ENCODE measurements at places on chromosomes 2 and 18.

GRCh38 chr2:30217644-30218337 lies 13.5 kb upstream of the LBH start:
- DNase-seq = peak; percentile 94

GRCh38 chr2:83234246-83234645 lies 1224.8 kb downstream of the SUCLG1 start:
- no peak for DNase-seq

DNA sequence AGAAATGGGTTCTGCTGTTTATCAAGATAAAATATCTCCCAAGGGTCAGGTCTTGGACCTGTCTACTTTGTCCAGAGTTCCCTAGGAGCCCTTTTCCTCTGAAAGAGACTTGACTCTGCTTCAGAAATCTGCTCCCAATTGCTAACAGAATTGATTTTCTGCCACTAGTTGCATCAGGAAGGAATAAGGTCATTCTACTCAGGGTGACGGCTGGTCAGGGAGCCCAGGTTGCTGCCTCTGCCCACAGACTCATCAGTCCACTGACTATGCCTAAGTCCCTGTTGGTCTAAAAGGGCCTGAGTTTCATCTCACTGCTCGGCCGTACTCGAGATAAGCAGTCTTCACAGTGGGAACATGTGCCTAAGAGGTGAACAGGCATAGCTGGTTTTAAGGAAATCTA lies 61.2 kb downstream of the EVA1A start:
- no peak for DNase-seq

DNA sequence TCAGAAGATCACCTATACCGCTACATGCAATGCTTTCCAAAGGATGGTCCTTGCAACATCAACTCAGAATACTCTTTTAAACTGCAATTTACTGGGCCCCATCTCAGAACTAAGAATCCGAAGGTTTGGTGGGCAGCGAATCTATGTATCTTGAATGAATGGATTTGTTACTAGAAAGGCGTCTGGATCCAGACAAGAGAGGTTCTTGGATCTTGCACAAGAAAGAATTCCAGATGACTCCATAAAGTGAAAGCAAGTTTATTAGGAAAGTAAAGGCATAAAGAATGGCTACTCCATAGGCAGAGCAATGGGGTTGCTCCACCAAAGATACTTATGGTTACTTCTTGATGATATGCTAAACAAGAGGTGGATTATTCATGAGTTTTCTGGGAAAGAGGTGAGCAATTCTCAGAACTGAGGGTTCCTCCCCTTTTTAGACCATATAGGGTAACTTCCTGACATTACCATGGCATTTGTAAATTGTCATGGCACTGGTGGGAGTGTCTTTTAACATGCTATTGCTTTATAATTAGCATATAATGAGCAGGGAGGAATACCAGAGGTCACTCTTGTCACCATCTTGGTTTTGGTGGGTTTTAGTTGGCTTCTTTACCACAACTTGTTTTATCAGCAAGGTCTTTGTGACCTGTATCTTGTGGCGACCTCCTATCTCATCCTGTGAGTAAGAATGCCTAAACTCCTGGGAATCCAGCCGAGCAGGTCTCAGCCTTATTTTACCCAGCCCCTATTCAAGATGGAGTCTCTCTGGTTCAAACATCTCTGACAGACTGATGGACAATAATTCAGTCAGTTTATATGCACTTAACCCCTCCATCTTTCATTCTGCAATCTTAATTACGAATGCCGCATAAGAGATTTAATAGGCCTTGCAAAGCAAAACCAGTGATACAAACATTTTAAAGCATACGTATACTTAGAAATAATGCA lies 7.5 kb upstream of the RMDN2 start:
- no peak for DNase-seq

GRCh38 chr2:237691029-237691907 lies 63.9 kb downstream of the LRRFIP1 start:
- peak; percentile 76 for DNase-seq

DNA sequence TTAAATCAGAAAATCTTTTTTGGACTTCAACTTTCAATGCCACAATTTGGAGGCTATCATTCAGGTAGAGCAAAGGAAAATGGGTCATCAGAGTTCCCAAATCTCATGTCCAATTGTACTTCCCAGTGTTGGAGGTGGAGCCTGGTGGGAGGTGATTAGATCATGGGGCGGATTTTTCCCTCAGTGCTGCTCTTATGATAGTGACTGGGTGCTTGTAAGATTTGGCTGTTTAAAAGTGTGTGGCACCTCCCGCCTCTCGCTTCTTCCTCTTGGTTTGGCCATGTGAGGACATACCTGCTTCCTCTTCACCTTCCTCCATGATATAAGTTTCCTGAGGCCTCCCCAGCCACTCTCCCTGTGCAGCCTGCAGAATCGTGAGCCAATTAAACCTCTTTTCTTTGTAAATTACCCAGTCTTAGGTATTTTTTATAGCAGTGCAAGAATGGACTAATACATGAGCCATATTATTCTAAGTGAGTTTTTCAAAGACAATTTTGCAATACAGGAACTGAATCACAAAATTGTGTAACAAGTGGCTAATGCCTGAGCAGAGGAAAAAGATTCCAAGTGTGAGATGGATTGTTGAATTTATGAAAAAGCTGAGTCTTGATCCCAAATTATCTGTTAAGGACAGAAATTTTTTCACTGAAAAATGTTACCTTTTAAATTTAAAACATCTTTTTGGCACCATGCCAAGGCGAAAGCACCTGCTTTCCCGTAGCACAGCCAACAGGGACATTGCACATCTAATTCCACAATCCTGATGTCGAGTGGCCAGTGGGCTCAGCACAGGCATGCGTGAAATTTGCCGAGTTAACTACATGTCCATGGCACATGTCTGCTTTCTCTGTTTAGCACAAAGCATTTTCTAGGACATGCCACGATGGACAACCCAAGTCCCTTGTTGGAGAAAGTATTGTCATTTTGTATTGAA lies 150.9 kb downstream of the COL6A3 start:
- peak; percentile 35 for DNase-seq

GRCh38 chr2:47232738-47233415 lies 77.8 kb upstream of the STPG4 start:
- DNase-seq = peak; percentile 92

- peak; percentile 12 for DNase-seq
These were observed 59.4 kb downstream of the DGKD start for GRCh38 chr2:233413559-233414272.

DNA sequence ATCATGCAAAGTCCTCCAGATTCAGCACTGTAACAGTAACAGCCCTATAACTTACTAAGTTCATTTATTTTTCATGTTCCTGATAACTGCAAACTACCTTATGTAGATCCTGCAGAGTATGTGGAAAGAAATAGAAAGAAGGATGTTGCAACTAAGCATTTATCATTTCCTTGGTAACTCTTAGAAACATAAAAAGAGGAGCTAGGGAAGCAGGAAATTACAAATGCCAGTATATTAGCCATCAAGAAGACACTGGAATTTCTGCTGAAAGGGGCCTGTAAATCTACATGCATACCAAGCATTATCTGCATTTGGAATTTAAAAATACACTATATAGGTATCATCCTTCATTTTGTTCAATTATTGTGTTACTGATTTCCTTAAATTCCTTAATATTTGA lies 66.8 kb downstream of the PDE11A start:
- no peak for DNase-seq

- peak; percentile 60 for DNase-seq
These were observed 214.6 kb downstream of the TRIB2 start for GRCh38 chr2:12931186-12931844.

GRCh38 chr2:230512955-230513748 lies 97.2 kb downstream of the SP100 start:
- no peak for DNase-seq

DNA sequence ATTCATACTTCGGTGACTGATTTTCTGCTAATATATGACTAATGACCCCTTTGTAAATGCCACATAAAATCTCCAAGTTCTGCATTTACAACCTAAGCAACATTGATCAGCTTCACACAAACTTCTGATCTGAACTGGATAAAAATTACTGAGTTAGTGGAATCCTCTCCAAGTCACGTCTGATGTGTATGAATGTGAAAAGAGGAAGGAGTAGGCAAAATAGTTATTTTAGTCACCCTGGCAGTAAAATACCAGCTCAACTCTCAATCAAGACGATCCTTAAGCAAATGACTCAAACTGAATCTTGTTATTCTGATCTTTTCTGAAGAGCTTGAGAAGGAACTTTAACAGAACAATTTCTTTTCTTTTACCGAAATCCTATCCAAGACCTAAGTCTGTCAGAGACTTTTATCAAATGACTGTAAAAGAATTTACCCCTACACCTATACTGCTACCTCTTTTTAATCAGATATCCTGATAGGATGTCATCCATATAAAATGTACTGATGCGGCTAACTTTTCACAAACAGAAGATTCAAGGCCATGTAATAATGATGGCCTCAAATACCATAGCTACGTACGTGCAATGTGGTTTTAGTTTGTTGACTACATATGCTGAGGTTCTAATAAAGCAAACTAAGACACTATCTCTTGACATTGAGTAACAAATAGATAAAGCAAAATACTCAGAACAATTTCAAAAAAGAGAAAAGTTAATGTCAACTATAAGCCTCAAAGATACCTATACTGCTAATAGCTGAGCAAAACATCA lies 23.7 kb downstream of the CUL3 start:
- DNase-seq = no peak

- DNase-seq = peak; percentile 51
These were observed 821 bp upstream of the EML6 start for GRCh38 chr2:54722641-54723040.

DNA sequence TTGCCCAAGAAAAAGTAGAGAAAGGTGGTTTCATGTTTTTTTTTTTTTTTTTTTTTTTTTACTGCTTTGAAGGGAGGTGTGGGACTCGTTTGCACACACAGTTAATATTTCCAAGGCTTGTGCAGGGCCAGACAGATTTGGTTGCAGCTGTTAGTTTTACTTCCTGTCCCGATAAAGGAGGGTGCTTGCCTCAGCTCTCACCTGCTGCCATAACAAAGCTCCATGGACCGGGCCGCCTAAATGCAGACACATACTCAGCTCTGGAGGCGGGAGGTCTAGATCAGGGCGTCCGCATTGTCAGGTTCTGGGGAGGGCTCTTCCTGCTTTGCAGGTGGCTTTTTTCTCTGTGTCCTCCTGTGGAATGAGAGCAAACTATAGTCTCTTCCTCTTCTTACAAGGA lies 69.9 kb downstream of the ODC1 start:
- peak; percentile 84 for DNase-seq

DNA sequence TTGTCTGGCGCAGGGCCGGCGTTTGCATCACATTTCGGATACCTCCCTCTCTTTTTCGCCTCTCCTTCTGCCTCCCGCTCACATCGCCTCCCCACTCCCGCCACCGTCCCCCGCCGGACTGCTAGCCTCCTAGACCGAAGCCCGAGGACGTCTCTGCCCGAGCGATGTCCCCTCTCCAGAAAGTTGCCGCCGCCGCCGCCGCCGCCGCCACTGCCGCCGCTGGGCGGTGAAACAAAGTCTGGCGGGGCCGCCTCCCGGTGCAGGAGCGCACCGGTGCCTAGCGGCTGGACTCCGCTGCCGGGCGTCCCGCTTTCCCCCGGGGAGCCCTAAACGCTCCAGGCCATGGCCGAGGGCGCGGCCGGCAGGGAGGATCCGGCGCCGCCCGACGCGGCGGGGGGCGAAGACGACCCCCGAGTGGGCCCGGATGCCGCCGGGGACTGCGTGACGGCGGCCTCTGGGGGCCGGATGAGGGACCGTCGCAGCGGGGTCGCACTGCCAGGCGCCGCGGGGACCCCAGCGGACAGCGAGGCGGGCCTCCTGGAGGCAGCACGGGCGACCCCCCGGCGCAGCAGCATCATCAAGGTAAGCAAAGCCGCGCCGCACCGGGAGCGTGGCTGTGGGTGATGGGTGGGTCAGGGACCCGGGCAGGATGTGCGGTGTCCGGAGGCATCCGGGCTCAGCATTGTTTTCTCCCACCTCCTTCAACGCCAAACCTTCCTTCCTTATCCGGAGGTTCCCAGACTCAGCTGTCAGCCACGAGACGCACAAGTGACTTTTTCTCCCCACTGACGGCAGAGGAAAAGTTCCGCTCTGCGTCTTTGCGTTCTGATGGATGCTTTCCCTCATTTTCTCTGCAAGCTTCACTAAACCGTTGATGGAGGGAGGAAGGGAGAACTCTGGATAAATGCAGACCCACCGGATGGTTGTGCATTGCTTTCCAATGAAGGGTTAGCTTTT lies 643 bp downstream of the PLCL1 start:
- peak; percentile 68 for DNase-seq

DNA sequence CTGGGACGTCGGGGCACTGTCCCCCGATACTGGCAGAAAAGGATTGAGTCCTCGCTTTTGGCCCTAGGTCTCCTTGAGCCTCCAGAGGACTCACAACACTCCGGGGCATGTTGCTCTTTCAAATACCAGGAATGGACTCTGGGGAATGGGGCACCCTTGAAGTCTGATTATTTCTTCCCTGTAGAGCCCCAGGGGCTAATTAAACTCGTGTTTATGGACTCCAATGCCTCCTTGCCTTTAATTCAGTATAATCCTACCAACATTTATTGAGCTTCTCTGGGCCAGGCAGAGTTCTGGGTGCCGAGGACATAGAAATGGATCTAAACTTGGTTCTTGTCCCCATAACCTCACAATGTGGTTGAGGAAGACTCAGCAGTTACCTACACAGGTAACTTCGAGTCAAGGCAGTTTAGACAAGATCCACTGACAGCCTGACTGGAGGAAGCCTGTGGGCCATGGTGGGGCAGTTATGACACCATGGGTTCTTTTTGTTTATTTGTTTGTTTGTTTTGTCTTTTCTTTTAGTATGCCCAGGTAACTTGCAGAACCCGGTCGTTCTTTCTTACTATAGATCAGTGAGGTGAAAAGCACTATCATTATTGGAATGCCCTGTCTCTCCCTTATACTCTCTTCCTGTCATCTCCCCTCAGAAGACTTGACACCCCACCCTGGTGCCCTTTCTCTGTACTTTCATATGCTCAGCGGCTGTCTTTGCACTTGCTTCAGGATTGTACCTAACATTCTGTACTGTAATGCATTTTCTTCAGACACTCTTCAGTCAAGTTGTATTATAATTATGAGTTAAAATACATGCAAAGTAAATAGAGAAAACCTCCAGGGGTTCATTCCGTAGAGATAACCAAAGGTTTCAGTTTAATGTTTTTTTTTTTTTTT lies 3.2 kb downstream of the CFLAR start:
- DNase-seq = peak; percentile 52

DNA sequence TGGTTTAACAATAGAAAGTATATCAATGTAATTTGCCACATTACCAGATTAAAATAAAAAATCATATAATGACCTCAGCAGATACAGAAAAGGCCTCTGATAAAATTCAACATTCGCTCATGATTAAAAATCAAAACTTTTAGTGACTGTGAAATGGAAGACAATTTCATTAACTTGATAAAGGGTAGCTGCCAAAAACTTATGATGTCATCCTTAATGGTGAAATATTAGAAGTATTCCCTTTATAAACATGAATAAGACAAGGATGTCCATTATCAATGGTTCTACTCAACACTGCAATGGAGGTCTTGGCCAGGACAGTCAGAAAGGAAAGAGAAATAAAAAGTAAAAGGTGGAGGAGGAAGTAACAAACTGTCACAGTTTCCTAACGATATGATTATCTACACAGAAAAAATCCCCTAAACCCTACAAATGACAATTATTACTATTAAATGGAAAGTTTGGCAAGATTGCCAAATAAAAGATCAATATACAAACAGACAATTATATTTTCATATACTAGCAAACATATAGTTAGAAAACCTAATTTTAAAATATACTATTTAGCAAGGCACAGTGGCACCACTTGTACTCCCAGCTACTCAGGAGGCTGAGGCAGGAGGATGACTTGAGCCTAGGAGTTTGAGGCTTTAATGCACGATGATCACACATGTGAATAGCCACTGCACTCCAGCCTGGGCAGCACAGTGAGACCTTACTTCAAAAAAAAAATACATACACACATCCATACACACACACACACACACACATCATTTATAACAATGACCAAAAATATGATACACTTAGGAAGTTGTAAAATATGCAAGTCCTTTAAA lies 12.8 kb downstream of the METTL8 start:
- DNase-seq = no peak

All from DMS53 (cell line).